GM04504 (cell line): ENCODE measurements at places on chromosomes 5 and 9.

DNA sequence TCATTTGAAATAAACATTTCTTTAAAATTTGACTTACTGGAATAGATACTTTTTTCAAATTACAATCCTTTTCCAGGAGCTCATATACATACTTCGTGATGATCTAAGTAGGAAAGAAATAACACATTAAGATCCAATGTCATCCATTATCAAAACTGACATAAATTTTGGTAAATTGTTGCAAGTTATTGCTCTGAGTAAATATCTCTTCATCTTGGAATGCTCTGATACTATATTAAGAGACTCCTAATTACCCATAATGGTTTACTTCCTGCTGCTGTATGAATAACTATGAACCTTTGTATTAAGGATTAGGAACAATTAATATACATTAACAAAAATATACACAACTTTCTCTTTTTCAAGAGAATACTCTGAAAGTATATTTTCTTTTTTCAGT is 223.0 kb upstream of the POU5F2 start:
- DNase-seq, result no peak

DNA sequence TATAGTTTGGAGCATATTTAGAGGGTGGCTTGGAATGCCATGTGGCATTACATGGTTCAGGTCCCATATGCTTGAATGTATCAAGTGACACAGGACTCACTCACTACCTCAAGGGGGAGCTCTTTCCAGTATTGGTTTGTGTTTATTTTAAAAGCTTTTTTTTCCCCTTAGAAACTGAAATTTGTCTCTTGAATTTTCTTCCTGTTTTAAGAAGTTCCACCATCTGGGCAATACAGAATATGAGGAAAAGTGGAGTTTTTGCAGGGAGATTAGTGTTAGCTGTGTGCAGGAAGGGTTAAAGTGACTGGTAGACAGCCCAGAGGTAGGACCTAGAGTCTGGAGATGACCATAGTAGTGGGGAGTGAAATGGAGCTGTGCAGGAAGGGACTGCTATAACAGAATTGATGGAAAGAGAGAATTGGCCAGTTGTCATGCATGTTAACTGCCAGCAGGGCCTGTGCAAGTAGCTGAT is 36.6 kb downstream of the CTNNA1 start:
- no peak for DNase-seq

GRCh38 chr5:125210242-125210947 is 464.0 kb upstream of the ZNF608 start:
- DNase-seq, result no peak

- DNase-seq, result no peak
These were observed 73.2 kb upstream of the UNC5A start for GRCh38 chr5:176736931-176737745.

GRCh38 chr5:25285136-25285535 is 640.4 kb upstream of the CDH10 start:
- DNase-seq, result no peak

- DNase-seq, result no peak
These were observed 153.6 kb downstream of the TMC1 start for GRCh38 chr9:72674961-72675360.

DNA sequence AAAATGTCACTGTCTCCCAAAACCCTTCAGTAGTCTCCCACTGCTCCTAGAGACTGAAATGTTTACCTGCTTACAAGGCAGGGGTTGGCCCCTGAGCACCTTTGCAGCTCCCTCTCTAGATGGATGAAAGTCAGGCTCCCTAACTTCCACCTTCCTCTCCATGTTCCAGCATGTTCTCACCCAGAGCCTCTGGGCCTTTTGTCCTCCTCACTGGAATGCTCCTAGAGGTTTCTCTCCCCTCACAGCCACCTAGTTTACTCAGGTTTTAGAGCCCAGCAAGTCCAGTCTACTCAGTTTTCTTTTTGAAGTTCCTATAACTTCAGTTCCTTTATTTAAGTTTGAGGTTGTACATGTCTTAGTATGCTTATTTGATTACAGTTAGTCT is 815 bp upstream of the URM1 start:
- no peak for DNase-seq

GRCh38 chr5:109467058-109467457 is 57.3 kb upstream of the PJA2 start:
- no peak for DNase-seq

- DNase-seq, result peak; percentile 41
These were observed 56.0 kb downstream of the AOPEP start for GRCh38 chr9:94782355-94783101.

GRCh38 chr9:34976992-34977391 is 12.6 kb upstream of the DNAJB5 start:
- DNase-seq, result no peak

DNA sequence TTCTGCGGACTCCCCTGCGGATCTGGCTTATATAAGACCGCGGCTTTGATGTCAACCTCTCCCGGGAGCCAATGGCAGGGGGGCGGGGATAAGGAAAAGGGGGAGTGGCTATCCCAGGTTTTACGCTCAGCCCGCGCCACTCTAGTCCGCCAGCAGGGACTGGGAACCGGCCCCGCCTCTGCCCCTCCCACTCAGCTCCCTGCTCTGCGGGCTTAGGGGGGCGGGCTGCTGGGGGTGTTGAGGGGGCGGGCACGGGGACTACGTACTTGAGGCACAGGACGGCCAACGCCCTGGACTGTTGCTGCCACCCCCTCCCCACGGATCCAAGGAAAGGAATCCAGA is at the start of gene HAND1:
Gene HAND1, minus strand, starts transcription at position 4 of the 342 bp plus-strand sequence. CDS start 219 bp downstream, outside the sequence.
- no peak for DNase-seq

DNA sequence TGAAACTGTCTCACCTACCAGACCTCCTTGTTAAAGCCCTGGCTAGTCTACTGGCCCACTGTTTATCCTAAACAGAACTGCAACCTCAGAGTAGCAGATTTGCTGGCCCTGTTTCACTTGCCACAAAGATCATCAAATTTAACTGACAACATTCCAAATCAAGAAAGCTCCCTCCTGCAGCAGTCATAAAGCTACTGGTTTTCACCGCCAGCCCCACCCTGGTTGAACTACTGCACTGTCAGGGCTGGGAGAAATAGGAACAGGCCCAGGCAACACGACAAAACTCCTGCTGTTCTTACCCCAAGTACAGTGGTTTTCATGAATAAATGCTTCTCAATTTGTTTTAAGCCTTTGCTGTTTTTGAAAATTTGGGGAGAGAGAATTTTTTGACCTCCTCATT is 63.0 kb downstream of the NR6A1 start:
- no peak for DNase-seq

DNA sequence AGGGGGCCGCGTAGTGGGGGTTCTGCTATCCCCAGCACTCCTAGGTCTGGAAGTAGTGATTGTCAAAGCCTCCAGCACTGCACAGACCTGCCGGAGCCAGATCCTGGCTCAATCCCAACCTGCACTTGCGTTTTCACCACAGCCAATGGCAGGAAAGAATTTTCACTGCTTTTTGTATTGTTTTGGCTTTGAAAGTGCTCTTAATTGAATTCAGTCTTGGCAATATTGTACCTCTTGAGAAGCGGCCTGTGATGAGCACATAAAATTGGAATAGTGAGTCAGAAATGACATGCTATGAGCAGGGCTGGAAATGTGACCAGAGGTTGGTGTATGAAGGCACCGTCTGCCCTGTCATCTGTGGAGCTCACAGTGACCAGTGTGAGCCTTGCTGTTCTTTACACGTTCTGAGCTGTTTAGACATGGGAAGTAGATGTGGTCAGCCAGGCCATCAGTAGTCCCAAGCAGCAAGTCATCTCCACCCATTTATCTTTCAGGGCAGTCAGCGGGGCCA is 41.5 kb downstream of the SECISBP2 start:
- peak; percentile 10 for DNase-seq

- DNase-seq, result no peak
These were observed 78.4 kb upstream of the ICE1 start for GRCh38 chr5:5344051-5344571.

DNA sequence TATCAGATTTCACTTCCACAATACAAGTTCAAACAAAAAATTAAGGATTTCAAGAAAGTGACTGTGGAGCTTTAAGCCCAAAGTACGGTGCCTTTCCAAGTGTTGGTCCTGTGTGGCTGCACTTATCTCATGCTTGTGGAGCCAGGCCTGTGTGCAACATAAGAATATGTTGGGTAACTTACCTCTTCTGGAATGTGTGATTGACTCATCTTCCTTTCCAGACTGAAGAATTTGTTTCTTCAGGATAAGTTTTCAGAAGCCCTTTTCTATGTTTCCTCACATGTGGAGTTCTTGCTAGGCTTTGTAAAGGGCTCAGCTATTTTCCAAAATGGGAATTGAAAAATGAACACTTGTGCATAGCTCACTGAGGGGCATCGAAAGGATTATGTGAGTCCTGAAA is 485.1 kb upstream of the PAPPA start:
- DNase-seq, result peak; percentile 75

DNA sequence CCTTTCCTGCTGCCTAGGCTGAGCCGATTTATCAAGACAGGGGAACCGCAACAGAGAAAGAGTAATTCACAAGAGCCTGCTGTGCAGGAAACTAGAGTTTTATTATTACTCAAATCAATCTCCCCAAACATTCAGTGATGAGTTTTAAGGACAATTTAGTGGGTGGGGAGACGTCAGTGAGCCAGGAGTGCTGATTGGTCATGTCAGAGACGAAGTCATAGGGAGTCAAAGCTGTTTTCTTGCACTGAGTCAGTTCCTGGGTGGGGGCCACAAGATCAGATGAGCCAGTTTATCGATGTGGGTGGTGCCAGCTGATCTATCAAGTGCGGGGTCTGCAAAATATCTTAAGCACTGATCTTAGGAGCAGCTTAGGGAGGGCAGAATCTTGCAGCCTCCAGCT is 19.0 kb downstream of the SNX24 start:
- no peak for DNase-seq

- DNase-seq, result no peak
These were observed 7.1 kb upstream of the PJA2 start for GRCh38 chr5:109416882-109417281.

GRCh38 chr9:126521089-126521488 is 92.6 kb upstream of the LMX1B start:
- no peak for DNase-seq

DNA sequence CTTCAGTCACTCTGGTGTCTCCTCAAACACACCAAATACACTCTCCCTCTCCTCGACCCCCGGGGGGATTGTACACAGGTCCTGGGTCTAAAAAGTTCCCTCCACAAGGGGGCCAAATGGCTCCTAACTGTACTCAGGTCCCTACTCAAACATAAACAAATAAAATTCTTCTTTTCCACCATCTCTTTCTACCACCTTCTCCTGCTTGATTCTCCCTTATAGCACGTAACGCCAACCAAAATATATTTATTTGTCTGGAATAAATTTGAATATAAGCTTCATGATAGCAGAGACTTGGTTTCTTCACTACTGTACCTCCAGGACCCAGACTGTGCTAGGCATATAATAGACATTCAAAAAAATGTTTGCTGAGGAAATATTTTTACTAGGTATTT is 21.4 kb downstream of the ZNF608 start:
- no peak for DNase-seq

GRCh38 chr5:111854186-111854585 is 97.2 kb upstream of the NREP start:
- no peak for DNase-seq
